Vagina (tissue), 2 donors: ENCODE measurements at places on chromosomes 4 and X. TPM values are rescaled to one million over a fixed set of nuclear protein-coding genes. Genes with fewer than 3 reads are reported as not detected.

DNA sequence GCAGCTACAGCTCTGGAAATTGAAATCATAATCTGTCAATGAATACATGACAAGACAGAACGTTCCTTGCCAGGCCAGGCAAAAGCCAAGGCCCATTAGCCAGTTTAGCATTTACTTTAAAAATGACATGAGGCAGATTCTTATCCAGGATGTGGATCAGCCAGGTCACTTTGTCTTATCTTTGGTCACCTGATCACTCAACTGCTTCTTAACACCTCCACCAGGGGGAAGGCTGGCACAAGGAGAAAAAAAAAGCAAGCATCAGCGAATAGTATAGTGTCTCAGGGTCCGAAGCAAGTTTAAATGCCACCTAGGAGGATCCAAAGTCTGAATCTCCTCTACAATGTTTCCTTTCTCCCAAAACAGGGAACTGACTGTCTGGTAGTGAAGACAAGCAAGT is 18.8 kb downstream of the ATP1B4 start:
- no peak for DNase-seq

DNA sequence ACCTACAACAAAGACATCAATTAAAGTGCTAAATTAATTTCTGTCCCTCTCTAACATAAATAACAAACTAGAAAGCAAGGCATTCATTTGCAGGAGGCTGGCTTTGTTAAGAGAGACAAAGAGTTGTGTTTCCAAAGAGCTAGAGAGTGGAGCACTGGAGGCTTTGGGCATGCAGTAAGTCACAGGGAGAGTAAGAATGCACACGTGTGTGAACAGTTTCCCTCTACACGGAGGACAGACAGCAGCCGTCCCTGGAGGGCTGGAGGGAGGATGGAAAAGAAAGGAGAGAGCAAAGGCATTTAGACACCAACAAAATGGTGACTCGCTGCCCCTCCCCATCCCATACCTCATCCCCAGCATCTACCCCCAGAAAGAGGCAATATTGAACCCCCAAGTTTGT is 20.4 kb upstream of the DCHS2 start:
- DNase-seq = no peak

GRCh38 chr4:145881576-145881975 is 57.0 kb downstream of the ZNF827 start:
- no peak for DNase-seq

PNMA6A gene
- total RNA-seq = 1.2 TPM

DNA sequence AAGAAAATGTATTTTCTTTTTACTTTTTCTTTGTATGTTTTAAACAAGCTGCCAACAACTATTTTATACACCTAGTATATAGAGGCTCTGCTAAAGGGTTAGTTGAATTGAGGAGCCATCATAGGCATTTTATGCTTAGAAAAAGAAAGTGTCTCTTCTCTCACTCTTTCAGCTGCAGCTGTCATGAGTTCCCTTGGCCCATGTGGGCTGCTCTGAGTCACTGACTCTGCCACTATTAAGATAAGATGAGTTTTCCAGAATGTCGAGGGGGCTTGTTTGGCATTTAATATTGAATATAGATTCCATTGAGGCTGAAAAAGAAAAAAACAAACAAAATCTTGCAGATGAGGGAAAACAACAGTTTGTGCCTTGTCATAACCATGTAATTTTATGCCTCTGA is 126.0 kb upstream of the PAQR3 start:
- no peak for DNase-seq

VEGFC gene
- 14.2 TPM for total RNA-seq

CXCL10 gene
- total RNA-seq = 1.7 TPM

GRCh38 chr4:80134936-80135701 is 62.1 kb upstream of the ANTXR2 start:
- no peak for DNase-seq

GRCh38 chrX:15674514-15674840 is 9.9 kb upstream of the CLTRN start:
- DNase-seq = no peak

- DNase-seq = no peak
These were observed 820.3 kb upstream of the PCDH10 start for GRCh38 chr4:132328761-132329160.

- DNase-seq = no peak
These were observed 224.2 kb downstream of the STIM2 start for GRCh38 chr4:27084685-27085361.

- no peak for DNase-seq
These were observed 47.8 kb downstream of the APLN start for GRCh38 chrX:129606918-129607317.

IL1RAPL1 gene
- not detected for total RNA-seq

- DNase-seq = no peak
These were observed 260.5 kb upstream of the DDX53 start for GRCh38 chrX:22739276-22739675.

PCDH19 gene
- total RNA-seq = 3.4 TPM

DNA sequence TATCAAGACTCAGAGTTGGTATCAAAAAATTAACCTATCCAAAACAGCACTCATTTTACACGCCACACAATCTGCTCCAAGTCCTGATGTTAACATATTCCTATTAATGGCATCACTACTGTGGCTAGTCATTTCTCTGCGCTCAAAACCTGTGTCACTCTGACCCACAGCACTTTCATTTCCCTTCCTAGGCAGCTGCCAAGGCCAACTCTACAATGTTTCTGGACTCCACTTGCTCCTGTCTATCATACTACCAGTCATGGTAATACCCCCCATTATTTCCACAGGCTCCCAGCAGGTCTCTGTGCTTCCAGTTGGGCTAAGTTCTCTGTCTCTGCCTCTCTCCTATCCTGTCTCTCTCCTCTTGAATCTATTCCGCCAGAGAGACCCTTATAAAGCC is 323.6 kb downstream of the NR3C2 start:
- no peak for DNase-seq

DNA sequence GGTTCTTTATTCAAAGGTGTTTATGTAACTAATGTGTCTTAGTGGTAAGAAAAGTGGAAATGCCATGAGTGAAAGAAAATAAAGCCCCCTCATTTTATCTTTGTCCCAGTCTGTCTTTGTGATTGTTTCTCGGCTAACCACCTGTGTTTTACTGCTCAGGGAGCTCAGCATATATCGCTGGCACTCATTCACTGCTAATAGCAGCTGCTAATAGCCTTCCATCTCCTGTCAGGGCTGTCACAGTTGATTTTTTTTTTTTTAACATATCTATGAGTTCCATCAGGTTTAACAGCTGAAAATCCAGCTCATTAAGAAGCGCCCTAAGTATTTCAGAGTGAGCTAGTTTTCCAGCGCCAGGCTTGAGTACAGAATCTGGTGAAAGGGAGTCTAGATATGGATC is 205.6 kb downstream of the RBMX2 start:
- DNase-seq = no peak

TMEM255A gene
- 10.8 TPM for total RNA-seq

TMPRSS11F gene
- 13.8 TPM for total RNA-seq

DNA sequence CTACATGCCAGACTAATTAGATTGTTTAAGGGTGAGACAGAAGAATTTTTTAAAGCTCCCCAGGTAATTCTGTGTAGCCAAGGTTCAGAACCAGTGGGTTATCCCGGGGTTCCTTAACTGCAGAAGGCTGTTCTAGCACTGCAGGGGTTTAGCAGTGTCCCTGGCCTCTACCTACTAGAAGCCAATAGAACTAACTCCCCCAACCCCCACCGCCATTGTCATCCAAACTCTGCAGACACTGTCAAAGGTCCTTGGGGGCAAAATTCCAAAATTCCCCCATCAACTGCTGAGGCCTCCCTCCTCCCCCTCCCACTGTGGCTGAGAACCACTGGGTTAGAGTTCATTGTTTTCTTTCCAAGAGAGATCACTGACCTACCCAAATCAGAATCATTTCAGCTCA is 66.4 kb downstream of the MOSPD2 start:
- DNase-seq = no peak

RBMX gene
- 193 TPM for total RNA-seq

GRCh38 chr4:110130576-110131358 is 67.6 kb downstream of the ELOVL6 start:
- DNase-seq = no peak

DNA sequence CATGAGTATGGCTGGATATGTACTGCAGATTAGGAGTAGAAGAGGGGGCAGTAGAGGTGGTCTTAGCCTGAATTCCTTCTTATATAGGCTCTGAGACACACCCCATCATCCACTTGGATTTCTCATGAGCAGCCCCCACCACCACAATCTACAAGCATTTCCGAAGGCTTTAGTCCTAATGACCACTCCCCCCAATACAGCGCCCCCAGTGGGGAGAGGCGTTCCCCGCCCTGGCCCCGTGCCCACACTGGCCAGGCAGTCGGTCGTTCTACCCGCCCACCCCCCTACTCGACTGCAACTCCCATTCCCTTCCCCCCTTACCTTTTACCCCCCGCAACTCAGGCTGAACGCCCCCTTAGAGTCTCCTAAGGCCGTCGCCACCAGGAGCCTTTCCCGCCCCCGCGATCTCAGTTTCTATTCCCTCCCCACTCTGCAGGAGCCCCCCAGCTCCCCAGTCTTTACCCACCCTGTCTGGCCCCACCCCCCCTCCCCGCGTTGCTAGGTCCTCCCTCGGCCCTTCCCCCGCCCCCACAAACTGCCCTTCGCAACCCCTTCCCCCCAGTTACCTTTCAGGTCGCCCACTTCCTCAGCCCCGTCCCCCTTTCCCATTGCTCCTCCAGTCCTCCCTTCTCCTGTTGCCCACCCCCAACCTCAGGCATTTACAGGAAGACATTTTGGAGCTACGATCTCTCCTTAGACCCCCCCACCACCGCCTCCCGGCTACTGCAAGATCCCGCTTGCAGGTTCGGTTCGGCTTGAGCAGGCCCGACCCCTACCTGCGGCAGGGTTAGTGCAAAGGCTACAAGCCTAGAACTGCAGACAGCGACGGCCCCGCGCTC is 468 bp downstream of the ZMYM3 start:
- no peak for DNase-seq

GRCh38 chrX:130264573-130264972 is 4.1 kb downstream of the ZNF280C start:
- DNase-seq = no peak

DNA sequence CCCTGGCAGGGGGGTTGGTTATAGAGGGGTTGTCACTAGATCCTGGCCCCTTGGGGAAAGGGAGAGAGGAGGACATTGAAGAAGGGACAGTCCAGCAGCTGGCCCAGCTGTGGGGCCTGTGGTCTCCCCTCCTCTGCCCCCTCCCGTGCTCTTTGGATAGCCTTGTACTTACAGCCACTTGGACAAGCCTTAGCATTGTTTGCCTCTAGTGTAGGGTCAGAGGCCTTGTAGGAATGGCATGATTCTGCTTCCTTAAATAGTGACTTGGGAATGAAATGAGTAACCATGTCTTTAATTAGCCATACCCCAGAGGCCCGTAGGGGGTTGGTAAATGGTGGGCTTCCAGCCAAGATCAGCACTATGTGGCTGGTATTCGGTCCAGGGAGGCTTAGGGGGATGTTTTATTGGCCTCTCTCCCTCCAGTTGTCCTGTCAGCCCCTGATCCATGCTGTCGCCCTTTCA is 230.6 kb downstream of the PTTG2 start:
- no peak for DNase-seq

MGARP gene
- 2.2 TPM for total RNA-seq

DNA sequence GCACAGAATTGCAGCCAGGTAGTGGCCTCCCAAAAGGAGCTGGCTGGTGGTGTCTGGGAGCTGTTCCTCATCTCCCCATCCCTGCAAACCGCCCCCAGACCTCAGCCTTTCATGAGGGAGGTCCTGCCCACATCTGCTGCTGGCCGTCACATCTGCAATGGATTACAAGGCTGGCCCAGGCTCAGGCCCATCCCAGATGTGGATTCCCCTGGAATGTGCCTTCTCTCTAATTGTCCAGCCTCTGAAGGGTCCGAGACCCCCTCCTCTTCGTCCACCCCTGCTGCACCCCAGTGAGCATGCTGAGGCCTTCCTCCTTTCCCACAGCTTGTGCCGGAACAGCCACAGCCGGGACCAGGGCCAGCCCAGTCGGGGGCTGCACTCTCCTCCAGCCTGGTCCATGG is 115.0 kb upstream of the NALF2 start:
- no peak for DNase-seq

- DNase-seq = no peak
These were observed 34.6 kb downstream of the USP9X start for GRCh38 chrX:41119803-41120202.

CXXC4 gene
- 0.74 TPM for total RNA-seq

GRCh38 chr4:48727666-48728459 is 52.2 kb downstream of the FRYL start:
- no peak for DNase-seq

DNA sequence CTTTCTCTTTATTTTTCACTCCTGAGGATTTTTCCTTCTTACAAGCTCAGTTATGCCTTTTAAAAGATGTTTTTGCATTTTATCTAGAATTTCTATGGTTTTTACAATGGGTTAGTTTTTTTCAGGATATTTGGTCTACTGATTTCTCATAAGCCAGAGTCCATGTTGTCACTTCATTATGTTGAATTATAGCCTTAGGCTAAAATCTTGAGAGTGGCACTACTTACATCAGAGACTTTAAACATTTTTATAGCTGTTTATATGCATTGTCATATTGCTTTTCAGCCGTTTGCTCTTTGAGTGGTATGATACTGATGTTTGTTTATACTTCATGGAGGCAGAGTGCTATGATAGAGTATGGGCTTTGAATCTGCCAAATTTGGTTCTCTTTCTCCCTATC is 36.4 kb downstream of the CXorf58 start:
- DNase-seq = no peak

RBMXL3 gene
- not detected for total RNA-seq

DNA sequence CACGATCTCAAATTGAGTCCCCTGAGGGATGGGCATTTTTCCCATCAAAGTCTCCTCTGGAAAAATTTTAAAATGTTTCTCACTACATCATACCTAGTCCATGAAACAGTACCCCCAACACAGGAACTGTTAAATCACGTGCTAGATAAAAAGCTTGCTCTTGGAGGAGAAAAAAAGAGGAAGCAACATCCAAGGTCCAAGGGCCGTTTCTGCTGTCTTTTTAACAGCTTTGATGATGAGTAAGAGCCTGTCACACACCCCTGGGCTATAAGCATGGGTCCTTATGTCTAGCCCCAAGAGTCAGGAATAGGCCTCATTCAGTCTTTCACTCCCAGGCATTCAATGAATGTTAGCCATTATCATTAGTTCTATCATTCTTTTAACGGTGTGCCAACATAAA is 128.9 kb downstream of the SH3KBP1 start:
- DNase-seq = no peak

- DNase-seq = no peak
These were observed 12.4 kb downstream of the UBE2K start for GRCh38 chr4:39710098-39710896.

GRCh38 chr4:145098675-145099037 is 545 bp downstream of the ABCE1 start:
- no peak for DNase-seq

- DNase-seq = no peak
These were observed 894 bp upstream of the SH3RF1 start for GRCh38 chr4:169271692-169272007.

- no peak for DNase-seq
These were observed 872.4 kb downstream of the C4orf33 start for GRCh38 chr4:129968366-129968765.

- DNase-seq = no peak
These were observed 99.5 kb downstream of the EFHC2 start for GRCh38 chrX:44244008-44244407.

FABP2 gene
- total RNA-seq = not detected

- no peak for DNase-seq
These were observed at the start of gene PALLD for GRCh38 chr4:168496834-168497233. Gene PALLD, plus strand, starts transcription at chr4:168497052.

GRCh38 chr4:107548211-107548905 is 171.7 kb downstream of the PAPSS1 start:
- no peak for DNase-seq
